ENCODE measurements at places on chromosomes 1 and 21.

DNA sequence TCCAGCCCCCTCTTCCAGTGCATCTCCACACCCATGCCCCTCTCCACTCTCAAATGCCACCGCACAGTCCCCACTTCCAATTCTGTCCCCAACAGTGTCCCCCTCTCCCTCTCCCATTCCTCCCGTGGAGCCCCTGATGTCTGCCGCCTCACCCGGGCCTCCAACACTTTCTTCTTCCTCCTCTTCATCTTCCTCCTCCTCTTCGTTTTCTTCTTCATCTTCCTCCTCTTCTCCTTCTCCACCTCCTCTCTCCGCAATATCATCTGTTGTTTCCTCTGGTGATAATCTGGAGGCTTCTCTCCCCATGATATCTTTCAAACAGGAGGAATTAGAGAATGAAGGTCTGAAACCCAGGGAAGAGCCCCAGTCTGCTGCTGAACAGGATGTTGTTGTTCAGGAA, 80.8 kb downstream of the PRDM2 start:
- no peak for DNase-seq

- DNase-seq: no peak
Observed at GRCh38 chr1:22567197-22567596, 3.9 kb downstream of the EPHA8 start.

- no peak for DNase-seq
Observed at GRCh38 chr21:35609263-35609662, 451.1 kb downstream of the SETD4 start.

DNA sequence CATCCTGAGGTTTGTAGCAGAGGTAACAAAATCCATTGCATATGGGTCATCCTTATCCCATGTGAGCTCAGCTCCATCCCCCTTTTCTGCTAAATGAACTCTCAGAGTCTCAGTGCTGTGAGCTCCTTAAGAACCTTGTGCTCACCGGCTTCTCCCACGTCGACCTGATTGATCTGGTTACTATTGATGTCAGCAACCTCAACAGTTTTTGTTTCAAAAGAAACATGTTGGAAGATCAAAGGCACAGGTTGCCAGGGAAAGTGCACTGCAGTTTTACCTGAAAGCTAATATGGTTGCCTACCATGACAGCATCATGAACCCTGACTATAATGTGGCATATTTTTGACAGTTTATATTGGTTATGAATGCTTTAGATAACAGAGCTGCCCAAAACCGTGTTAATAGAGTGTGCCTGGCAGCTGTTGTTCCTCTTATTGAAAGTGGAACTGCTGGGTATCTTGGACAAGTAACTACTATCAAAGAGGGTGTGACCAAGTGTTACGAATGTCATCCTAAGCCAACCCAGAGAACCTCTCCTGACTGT, 131.4 kb downstream of the HS2ST1 start:
- DNase-seq: no peak
